ENCODE measurements at places on chromosomes 5 and 9.
A peak's percentile ranks its signal among the peaks of the same experiment; 100 is the strongest.

DNA sequence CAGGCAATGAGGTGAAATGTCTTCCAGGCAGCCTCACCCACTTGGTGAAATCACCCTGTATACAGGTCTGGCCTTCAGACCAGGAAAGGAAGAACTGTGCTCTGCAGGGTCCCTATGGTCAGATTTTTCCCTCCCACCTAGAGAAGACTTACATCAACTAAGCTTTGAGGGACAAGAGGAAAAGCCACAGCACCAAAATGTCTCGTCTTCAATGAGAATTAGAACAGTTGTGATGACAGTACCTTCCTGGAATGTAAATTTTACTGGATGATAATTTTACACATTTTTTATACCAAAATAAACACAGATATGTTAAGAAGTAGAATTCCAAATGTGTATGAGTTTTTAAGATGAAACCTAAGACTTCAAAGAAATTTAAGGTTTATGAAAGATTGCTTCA is 283.9 kb downstream of the SPOCK1 start:
- DNase-seq, result no peak

DNA sequence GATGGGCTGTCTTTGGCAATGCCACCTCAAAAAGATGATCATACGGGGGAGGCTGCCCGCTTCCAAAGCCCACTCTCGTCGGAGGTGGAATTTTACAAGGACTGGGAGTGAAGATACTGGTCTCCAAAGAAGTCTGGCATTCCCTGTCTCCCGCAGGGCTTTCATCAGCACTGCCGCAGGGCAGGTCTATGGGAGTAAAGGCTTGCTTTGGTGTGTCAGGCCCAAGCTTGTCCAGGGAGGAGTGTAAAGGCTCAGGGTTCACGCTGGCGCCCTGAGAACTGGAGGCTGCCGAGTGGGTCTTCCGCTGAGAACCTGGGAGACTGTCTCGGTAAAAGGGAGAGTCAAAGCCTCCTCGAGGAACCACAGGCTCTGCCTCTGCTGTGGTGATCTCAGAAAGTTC is 27.0 kb downstream of the SPACA9 start:
- DNase-seq, result peak; percentile 89

DNA sequence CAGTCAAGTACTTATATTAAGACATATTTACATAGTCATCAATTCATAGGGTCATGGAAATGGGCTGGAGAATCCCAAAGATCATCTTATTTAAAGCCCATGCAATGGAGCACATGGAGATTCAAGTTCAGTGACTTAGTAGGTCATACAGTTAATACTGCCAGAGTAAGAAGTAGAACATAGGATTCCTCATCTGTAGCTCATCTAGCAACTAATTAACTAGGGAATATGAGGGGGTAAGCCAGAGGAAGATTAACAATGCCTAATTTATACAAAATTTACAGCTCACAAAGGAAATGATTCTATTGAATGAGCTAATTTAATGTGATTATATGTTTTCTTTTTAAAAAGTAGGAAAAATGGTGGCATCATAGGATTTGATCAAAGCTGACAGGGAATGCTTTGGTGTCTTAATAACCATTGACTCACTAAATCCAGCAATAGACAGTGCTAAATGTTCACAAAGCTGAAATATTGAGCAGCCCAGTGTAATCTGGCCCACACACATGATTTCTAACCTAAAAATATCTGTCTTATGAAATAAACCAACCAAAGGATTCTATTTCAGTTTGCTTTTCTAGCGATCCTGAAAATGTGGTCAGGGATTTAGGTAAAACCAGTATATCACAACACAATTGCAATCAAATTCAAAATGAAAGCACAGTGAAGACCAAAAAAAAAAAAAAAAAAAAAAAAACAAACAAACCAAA is 53.3 kb downstream of the PRDM6 start:
- DNase-seq, result no peak

GRCh38 chr9:123251741-123252140 is 16.6 kb downstream of the STRBP start:
- DNase-seq, result no peak

GRCh38 chr5:135054546-135054945 is 20.5 kb upstream of the PITX1 start:
- peak; percentile 47 for DNase-seq

GRCh38 chr9:72210522-72210921 is 61.3 kb downstream of the GDA start:
- no peak for DNase-seq

DNA sequence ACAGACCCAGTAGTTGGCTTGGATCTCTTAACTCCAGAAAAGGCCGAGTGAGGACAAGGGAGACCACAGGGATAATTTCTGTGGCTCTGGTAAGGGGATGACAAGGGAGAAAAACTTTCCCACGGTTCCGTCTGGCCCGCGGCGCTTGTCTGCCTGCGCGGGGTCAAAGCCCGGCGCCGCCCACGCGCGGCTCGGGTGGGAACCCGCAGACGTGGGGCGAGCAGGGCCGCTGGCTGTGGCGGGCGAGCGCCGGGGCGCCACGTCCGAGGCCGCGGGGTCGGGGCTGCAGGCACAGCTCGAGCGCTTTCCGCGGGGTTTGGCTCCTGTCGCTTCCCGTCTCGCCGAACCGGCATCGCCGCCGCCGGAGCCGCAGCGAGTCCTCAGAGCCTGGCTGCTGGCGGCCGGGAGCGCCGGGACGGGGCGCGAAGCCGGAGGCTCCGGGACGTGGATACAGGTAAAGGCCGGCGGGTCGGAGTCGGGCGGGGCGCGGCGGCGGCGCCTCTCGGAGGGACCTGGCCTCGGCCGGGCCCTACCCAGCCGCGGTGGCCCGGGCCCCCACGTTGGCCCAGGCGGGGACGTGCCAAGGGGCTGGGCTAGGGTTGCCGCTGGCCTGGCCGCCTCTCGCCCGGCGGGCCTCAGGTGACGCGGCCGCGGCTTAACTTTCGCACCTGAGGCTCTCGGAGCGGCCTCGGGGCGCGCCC is at the start of gene RNF180:
Gene RNF180, plus strand, starts transcription at position 344 of the 701 bp plus-strand sequence. CDS start 34,965 bp downstream, outside the sequence.
- DNase-seq, result peak; percentile 3

DNA sequence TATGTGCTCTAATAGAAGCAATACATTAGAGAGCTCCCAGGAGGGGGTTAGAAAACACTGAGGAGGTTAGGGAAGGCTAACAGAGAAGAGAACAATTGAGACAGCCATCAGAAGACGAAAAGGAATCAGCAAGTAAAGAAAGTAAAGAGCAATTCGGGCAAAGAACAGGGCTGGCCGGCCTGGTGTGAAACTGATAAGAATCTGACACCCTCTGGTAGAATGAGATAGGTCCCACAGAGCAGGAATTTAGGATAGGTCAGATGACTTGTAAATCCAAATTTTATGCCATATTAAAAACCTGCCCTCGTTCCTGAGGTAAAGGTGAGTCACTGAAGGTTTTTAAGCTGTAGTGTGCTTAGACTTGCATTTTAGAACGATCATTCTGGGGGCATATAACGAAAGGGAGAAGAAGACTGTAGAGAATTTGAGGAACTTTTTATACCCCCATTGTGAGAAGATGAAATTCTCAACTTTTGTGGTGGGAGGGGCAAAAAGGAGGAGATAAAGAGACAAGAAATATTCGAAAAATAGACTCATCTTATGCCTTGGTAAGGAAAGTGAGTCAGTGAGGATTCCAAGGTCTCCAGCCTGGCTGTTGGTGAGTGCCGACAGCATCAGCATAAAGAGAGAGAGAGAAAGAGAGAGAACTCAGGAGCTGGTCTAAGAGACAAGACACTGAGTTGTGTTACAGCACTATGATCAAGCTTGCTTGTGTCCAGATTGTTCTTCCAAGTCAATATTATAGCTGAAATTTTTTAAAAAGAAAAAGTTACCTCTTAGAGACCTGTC is 51.3 kb downstream of the TMEM167A start:
- peak; percentile 69 for DNase-seq

DNA sequence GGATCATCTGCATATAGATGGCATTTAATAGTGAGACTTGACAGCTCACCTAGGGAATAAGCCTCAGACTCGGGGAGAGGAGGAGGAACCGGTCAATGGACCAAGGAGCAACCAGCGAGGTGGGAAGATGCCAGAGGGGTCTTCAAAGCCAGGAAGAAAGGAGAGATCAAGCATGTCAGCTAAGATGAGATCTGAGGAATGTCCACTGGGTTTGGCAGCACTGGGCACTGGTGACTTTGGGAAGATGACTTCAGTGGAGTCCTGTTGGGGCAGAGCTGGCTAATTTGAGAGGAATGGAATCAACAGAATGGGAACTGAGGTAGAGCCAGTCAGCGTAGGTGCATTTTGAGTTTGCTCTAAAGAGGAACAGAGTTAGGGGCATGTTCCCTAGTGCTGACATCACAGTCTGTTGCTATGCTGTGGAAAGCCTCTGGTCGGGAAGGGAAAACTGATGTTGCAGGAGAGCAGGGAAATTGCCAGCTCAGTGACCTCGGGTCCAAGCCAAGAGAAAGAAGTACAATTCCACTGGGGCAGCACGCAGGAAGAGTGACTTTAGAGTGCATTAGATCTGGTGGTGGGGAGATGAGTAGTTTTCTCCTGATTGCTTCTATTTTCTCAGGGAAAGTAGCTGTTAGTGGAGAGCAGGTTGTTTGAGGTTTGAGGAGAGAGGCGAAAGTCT is 56.9 kb downstream of the ZNF618 start:
- DNase-seq, result no peak

- DNase-seq, result no peak
Observed at GRCh38 chr5:69188811-69189161, 597 bp upstream of the CENPH start.

- no peak for DNase-seq
Observed at GRCh38 chr5:180366326-180366725, 13.2 kb upstream of the GFPT2 start.

DNA sequence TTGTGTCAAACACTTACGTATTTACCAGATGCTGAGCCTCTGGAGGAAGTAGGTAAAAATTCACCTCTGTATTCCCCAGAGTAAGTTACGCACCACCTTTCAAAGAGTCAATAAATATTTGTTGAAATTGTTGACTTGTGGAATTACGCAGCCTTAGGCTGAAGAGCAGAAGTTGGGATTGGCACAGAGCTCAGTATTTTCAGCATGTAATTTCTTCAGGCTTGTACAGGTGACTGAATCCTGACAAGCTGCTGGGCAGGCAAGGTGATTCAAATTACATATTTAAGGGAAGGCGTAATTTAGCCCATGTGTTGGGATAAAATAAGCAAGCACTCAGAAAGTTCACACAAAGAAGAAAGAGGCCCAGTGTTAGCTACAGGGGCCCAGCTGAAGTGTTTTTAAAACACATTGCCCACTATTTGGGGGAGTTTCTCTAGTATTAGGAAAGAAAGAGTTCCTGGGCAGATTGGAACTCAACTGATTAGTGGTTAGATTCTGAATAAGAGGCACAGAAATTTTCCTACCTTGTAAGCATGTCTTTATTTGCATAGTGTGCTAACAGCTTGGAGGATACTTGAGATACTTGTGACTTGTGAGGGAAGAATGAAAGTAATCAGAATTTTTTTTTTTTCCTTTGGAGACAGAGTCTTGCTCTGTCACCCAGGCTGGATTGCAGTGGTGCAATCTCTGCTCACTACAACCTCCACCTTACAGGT is 165.3 kb upstream of the FBXL7 start:
- DNase-seq, result peak; percentile 87

GRCh38 chr5:96626956-96627355 is 35.2 kb upstream of the CAST start:
- DNase-seq, result peak; percentile 6

GRCh38 chr9:118563677-118564076 is 805.6 kb downstream of the BRINP1 start:
- DNase-seq, result peak; percentile 22

GRCh38 chr5:58406394-58406793 is 53.5 kb downstream of the PLK2 start:
- no peak for DNase-seq

DNA sequence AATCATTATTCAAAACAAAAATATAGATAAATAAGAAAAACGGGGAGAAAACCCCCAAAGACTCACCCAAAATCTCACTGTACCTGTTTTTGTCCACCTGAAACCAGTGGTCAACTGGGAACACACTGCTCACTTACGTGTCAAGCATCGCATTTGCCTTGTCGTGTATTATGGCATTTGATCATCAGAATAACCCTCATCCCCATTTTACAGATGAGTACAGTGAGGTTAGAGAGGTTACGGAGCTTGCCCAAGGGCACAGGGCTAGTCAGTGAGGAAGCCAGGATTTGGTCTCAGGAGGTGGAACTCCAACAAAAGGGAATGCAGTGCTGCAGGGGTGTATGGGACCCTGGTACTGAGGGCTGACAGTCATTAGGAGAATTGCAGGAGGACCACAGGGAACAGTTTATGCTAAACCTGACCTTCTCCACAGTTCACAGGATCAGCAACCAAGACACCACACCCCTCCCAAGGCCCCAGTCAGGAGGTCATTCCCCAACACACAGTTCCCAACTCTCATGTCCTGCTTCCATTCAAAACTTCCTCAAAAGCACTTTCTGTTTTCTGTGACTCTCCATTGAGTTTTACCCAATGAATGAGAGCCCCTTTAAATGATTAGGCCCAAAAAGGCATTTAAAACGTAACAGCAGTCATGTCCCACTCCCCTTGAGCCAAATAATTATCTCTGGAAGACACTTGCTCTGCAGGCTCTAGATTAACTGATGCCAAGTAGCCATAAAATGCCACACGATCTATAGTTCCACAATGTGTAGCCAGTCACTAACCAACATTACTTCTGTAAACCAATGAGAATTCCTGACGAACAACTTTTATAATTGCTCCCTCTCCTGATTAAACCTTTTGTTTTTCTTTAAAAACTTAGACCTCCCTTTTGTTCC is 50.8 kb downstream of the CTSL start:
- no peak for DNase-seq

DNA sequence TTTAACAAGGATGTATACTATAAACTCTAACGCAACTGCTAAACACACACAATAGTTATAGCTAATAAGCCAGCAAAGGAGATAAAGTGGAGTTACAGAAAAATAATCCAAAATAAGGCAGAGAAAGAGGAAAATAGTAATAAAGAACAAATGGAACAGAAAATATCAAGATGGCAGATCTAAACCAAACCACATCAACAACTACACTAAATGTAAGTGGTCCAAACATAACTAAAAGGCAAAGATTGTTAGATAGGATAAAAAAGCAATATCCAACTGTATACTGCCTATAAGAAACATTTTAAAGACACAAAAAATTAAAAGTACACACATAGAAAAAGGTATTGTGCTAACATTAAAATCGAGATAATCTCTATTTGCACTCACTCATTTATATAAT is 5.6 kb upstream of the COL23A1 start:
- DNase-seq, result no peak

GRCh38 chr5:74240783-74241750 is 399.5 kb downstream of the ENC1 start:
- peak; percentile 65 for DNase-seq

- peak; percentile 22 for DNase-seq
Observed at GRCh38 chr5:139232147-139232724, 34.1 kb upstream of the SIL1 start.

DNA sequence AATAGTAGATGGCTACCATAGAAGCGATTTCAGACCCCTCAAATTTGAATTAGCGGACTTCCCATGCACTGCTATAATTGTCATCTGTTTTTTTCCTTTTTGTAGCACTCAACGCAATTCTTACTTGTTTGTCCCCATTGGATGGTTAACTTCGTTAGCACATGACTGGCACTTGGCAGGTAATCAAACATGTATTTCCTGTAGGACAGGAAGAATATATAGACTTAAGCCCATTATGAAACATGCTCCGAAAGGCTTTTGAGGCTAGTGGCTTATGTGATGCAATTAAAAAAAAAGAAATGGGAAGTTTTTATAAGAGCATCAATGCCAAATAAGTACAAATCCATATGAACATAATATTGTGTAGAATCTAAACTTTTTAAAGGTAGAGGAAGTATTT is 301.2 kb downstream of the PSAT1 start:
- DNase-seq, result no peak

GRCh38 chr9:36045610-36046009 is 8.9 kb downstream of the RECK start:
- no peak for DNase-seq
